ENCODE measurements at places on chromosomes 7 and 10. TPM values are rescaled to one million over a fixed set of nuclear protein-coding genes. Genes with fewer than 3 reads are reported as not detected.

Gene GNAT3
- not detected for total RNA-seq

Gene PRPS1L1
- total RNA-seq = not detected

- H3K4me1 ChIP-seq = peaks cover 16% of the 10 kb centered on the region
- H3K27me3 ChIP-seq = no peaks in the 10 kb centered on the region
- no peak for DNase-seq
- no peak overlapping the region for H3K4me3 ChIP-seq
Observed at GRCh38 chr7:28840592-28840995, 117.5 kb downstream of the TRIL start.

GRCh38 chr7:150842716-150843115, 9.6 kb upstream of the AOC1 start:
- no peaks in the 10 kb centered on the region for H3K27me3 ChIP-seq
- DNase-seq = no peak
- H3K36me3 ChIP-seq = no peaks in the 10 kb centered on the region

- H3K36me3 ChIP-seq = no peaks in the 10 kb centered on the region
- H3K4me3 ChIP-seq = no peak overlapping the region
- no peaks in the 10 kb centered on the region for H3K4me1 ChIP-seq
- H3K27me3 ChIP-seq = no peaks in the 10 kb centered on the region
Observed at GRCh38 chr7:134350709-134351108, 34.0 kb upstream of the SLC35B4 start.

- peaks cover 19% of the 10 kb centered on the region for H3K4me1 ChIP-seq
- no peak overlapping the region for H3K27ac ChIP-seq
- H3K27me3 ChIP-seq = no peaks in the 10 kb centered on the region
- H3K36me3 ChIP-seq = no peaks in the 10 kb centered on the region
- no peak for DNase-seq
Observed at GRCh38 chr10:62981096-62981495, 152.0 kb upstream of the NRBF2 start.

DNA sequence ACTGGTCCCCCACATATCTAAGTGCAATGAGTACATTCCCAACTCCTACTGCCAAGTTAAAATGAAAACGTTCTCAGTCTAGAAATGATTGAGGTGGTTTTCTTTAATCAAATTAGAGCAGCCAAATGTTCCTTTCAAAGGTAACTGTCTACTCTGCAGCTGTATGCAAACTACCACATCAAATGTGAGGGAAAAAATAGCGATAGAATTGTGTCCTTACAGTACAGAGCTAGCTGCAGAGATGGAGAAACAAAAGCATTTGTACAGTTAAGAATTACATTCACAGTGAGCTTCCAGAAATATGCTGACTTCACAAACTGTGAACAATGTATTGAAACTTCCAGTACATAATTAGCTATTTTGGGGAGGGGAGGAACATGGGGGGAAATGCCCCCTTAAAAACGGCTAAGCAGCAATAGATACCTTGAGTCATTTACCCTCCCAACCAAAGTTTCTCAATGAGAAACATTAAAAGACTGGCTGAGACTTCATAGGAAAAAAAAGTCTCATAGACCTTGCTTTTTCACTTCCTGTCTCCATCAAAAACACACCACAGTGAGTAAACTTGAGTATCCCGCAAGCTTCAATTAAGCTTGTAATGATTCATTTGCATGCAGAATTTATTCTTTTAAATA, 22.9 kb downstream of the CDK6 start:
- no peak for DNase-seq
- no peak overlapping the region for H3K27ac ChIP-seq

DNA sequence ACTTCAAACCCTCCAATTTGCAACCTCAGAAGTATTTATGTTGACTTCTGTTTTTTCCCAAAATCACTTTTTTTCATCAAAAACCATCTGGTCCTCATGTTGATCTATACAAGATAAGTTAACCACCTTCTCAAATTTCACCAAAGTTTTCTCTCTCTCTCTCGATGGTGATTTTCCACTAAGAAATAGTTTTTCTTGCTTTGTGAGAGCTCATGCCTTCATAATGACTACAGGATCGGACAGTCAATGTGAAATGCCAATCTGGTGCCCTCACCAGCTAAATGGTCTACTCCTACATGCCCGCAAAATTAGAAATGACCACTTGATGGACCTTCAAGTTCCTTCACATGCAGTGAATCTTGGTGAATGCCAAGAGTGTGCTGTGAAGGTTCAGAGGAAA, 40.4 kb downstream of the CNNM1 start:
- H3K4me3 ChIP-seq = no peak overlapping the region
- H3K27me3 ChIP-seq = peaks cover 4% of the 10 kb centered on the region
- no peaks in the 10 kb centered on the region for H3K4me1 ChIP-seq
- no peaks in the 10 kb centered on the region for H3K36me3 ChIP-seq

Measured in neural progenitor cell (in vitro differentiated cells).